ENCODE measurements at places on chromosomes 2 and 18.
A peak's percentile ranks its signal among the peaks of the same experiment; 100 is the strongest.

GRCh38 chr18:77115192-77115953 lies 17.2 kb downstream of the MBP start:
- DNase-seq: no peak

GRCh38 chr2:77013457-77013856 lies 508.7 kb downstream of the LRRTM4 start:
- DNase-seq: no peak

DNA sequence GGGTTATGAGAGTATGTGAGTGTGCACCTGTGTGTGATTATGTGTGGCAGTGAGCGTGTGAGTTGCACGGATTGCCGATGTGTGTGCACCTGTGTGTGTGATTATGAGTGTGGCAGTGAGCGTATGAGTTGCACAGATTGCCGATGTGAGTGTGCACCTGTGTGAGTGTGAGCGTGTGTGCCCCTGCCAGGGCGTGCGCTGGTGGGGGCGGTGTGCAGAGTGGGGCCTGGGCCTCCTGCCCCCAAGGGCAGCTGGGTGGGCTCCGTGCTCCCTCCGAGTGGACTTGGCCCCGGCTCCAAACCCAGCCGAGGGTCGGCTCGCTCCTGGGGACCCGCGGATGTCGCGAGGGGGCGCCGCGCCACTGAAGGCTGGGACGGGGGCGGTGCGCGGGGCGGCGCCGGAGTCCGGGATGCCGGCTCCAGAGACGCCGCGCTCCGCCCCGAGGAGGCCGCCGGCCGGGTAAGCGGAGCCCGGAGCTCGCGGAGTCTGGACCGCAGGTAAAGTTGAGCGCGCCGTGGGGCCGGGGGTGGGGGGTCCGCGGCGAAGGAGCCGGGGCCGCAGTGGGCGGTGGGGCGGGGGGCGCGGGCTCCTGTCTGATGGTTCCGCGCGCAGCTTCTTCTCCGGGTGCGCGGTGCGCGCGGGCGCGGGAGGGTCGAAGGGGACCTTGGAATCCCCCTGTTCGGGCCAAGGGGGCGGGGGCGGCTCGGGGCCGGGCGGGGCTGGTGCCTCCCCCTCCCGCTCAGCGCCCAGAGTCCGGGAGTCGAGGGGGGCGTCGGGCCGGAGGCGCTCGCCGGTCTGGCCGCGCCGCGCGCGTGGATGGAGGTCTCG lies at the start of gene KCNG2:
Gene KCNG2, plus strand, starts transcription at position 421 of the 828 bp plus-strand sequence. CDS start 65,730 bp downstream, outside the sequence.
- peak; percentile 62 for DNase-seq

DNA sequence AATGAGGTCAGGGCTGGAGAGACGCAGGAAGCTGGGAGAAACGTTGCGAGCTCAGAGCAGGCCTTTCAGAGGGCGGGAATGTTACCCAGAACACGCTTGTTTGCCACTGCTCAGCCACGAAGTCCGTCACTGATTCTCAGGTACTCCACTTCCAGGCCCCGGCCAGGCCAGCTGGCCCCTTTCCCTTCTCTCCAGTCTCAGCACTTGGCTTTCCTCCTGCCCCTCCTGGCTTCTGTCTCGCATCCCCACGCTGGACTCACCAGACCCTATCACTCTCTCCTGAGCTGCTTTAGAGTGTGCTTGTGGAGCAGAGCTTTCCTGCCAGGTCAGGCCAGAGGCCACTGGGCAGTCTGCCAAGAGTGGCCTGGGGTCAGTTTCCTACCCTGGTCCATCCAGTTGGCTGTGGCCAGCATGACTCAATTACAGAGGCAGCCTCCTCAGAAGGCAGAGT lies 151.4 kb downstream of the TWIST2 start:
- peak; percentile 65 for DNase-seq

GRCh38 chr2:36493306-36493705 lies 104.7 kb downstream of the FEZ2 start:
- no peak for DNase-seq

DNA sequence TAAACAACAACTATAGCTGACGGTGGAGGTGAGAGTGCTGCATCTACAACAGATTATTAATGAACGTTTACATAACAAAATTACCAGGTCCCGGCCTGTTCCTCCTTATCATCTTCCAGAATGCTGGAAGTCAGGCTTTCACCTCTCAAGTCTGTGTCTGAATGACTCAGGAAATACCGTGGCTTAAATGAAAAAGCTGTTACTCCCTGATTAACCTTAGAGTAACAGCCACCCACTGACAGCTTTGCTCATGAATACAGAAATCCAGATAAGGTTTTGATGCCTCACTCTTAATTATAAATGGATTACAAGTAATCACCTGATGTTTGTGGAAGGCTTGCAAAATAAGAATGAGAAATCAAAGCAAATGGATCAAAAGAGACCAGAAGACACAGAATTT lies 885.3 kb upstream of the CELF4 start:
- DNase-seq: no peak

DNA sequence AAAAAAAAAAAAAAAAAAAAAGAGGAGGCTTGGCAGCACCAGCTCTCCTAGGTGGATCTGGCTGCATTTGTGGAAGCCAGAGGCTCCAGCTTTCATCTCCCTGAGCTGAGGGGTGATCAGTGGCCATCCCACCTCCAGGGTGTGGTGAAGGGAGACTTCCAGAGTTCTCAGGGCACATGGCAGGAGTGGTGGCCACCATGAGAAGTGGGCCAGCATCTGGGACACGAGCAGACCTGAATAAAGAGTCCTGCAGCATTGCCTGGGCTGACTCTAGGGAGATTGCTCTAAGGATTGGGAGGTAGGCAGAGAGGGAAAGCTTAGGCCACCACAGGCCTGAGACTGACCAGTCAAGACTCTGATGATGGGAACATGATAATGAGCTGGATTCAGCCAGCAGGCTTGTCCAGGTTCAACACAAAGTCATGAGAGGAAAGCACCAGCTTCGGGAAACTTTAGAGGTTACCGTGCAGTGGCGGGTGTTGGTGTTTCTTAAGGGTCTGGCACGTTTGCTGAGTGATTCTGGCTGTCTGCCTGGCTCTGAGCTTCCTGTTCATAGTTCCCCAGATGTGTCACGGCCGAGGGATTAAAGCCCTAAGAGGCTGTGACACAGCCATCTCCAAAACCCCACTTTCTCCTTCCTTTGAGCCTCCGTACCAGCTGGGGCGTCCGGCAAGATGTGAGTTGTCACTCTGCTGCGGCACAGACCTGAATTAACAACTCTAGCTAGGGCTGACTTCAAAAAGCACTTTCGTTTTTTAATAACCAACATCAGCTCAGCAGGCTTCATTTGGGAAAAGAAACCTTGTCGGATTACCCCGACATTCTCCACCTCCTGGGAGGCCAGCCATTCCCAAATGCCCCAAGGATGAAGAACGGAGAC lies 38.3 kb upstream of the IL1R1 start:
- DNase-seq: no peak

DNA sequence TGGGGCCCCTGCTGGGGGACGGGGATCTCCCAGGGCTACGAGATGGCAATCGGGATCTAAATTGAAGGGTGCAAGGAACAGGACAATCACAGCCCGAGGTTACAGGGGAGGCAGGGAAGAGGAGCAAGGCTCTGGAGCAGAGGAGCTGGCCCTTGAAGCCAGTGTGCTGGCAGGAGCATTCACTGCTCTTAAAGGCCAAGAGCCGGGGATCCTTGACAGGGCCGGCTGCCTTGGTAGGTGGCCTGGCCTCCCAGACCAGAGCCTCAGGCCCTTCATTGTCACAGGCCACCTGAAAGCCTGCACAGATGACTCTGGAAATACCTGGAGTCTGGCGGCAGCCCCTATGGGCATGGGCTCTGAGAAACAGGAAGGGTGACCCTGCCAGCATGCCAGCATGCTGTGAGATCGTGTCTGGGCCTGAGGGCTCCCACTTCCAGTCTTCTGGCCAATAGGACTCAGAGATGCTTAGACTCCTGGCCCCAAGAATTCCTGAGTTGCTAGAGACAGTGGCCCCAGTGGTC lies 38.7 kb downstream of the PDIA6 start:
- DNase-seq: no peak

DNA sequence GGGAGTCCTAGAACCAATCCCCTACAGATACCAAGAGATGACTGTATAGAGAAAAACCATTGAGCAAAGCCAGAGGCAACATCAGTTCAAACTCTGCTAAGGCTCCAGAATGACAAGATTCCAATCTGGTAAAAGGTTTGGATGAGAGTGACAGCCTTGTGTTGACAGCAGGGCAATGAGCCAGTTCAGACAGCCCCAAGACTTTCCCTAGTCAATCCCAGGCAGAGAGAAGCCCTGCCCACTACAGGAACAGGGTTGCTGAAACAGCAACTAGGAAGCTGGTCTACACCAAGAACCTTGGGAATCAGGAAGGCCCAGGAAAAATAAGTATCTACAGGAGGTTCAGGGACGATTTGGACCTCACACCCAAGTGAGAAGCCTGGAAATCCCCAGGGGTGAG lies 3.3 kb downstream of the PSTPIP2 start:
- no peak for DNase-seq

- DNase-seq: peak; percentile 64
Observed at GRCh38 chr2:9356261-9356660, 67.1 kb downstream of the ITGB1BP1 start.

DNA sequence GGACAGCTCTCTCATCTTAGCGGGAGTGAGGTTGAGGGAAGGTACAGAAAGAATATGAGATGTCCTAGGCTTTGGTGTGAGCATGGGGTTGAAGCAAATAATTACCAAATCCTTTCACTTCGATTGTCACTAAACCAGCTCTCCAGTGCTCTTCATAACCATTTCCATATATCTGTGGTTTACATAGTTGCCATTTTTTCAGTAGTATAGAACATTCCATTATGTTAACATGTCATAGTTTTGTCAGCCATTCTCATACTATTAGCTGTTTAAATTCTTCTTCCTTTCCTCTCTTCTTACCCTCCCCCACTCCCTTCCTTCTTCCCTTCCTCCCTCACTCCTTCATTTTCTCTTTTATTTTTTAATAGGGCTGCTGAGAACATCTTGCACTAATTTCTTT lies 205.9 kb downstream of the BABAM2 start:
- DNase-seq: no peak

DNA sequence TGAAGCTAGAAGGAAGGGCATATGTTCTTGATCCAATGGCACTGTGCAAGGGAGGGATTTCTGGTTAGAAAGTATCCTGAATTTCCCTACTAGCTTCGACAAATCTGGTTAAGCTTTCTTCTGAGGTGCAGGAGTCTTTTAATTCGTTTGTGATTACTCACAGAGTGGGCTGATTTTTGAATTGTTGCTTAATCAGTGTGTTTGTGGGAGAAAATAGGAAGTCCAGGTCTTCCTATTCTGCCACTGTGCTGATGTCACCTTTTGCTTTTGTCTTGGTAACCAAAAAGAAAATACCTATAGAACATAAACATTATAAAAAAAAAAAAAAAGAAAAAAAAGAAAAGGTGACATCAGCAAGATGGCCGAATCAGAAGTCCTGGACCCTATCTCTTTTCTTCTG lies 1008.6 kb downstream of the TSN start:
- no peak for DNase-seq

GRCh38 chr2:102773149-102773705 lies 11.4 kb downstream of the TMEM182 start:
- no peak for DNase-seq

GRCh38 chr18:45650321-45650720 lies 35.0 kb downstream of the SLC14A2 start:
- DNase-seq: no peak

DNA sequence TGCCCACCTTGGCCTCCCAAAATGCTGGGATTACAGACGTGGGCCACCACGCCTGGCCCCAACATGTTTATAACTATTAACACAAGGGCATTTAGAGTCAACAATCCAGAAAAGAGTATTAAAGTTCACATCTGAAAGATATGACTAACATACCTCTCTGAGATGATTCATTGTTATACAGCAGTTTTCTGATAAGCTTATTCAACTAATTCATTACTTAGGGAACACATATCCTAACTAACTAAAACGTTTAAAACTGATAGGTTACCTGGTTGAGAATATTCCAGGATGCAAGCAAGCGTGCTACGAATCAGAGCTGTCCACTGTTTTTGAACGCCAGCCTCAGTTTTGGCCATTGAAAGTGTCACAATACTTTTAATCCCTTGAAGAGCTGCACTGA lies 34.0 kb upstream of the STRN start:
- DNase-seq: no peak

DNA sequence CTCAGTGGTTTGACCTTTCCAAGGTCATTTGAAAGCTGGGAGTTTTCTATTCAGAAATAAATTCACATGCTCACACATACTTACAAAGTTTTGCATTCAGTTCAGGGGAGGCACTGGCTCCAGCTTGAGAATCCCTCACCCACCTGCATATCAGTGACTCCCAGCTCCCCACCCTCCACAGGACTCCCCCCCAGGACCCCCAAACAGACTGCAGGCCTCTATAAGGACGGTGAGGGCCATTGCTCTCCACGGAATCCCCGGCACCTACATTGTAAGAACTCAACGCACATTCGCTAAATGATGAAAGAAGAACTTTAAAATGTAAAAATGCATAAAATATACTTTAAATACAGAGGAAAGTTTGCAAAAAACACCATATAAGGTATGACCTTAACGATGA lies 97.2 kb upstream of the TEX51 start:
- DNase-seq: no peak

- DNase-seq: no peak
Observed at GRCh38 chr2:147567136-147567535, 277.7 kb upstream of the ACVR2A start.

DNA sequence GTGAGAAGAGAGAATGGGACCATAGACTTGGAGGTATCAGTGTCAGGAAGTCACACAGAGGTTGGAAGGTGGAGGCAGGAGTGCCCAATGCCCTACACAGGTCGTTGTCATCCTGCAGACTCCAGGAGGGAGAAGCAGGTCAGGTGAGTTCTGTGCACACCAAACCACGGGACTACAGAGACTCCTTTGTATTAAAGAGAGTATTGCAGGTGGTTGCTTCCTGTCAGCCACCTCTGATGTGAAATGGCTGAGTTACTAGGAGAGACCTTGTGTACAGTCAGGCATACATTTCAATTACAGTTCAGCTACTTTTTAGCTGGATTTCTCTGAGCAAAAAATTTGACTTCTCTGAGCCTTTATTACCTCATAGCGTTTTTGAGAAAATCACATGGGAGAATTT lies 51.6 kb downstream of the SPP2 start:
- DNase-seq: peak; percentile 35

DNA sequence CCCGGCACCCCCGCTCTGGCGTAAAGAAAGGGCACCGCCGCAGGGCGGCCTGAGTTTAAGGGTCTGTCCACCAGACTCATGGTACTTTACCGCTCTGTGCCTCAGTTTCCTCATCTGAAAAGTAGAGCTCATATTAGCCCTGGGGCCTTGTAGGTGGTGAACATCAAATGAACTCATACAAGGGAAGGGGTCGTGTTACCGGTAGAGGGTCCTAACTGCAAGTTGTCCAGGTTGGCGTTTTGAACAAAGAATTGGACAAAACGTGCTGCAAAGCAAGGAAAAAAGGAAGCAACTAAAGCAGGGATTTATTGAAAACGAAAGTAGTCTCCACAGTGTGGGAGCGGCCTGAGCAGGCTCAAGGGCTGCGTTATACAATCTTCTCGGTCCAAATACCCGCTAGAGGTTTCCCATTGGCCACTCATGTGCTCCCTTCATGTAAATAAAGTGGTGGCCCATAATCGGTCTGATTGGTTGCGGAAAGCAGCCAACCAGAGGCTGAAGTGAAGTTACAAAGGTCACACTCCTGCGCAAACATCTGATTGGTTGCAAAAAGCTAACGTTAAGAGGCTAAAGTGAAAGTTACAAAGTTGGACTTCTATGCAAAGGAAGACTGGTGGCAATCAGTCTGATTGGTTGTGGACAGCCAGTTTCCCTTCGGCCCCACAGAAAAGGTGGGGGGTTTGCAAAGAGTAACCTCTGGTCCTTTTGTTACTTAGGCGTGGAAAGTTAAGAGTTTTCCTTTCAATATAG lies 80.7 kb upstream of the LDLRAD4 start:
- DNase-seq: no peak
